ENCODE measurements at places on chromosomes 11 and 22.

- DNase-seq, result no peak
These were observed 19.8 kb downstream of the PTDSS2 start for GRCh38 chr11:469684-470560.

- DNase-seq, result no peak
These were observed 237.8 kb downstream of the DCDC1 start for GRCh38 chr11:31131760-31132159.

DNA sequence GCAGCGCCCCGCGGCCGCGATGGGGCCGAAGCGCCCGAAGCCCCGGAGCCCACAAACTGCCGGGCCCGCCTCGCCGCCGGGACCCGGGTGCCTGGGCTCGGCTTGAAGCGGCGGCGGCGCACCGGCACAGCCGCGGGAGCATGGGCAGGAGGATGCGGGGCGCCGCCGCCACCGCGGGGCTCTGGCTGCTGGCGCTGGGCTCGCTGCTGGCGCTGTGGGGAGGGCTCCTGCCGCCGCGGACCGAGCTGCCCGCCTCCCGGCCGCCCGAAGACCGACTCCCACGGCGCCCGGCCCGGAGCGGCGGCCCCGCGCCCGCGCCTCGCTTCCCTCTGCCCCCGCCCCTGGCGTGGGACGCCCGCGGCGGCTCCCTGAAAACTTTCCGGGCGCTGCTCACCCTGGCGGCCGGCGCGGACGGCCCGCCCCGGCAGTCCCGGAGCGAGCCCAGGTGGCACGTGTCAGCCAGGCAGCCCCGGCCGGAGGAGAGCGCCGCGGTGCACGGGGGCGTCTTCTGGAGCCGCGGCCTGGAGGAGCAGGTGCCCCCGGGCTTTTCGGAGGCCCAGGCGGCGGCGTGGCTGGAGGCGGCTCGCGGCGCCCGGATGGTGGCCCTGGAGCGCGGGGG is 346 bp downstream of the FJX1 start:
- no peak for DNase-seq

- no peak for DNase-seq
These were observed 587 bp downstream of the ESAM start for GRCh38 chr11:124761301-124762104.

GRCh38 chr11:6746086-6746618 is 25.6 kb downstream of the OR2AG2 start:
- DNase-seq, result no peak
